ENCODE measurements at places on chromosomes 16 and 17.

GRCh38 chr16:75326333-75326732 is 74.9 kb upstream of the BCAR1 start:
- no peak for DNase-seq

DNA sequence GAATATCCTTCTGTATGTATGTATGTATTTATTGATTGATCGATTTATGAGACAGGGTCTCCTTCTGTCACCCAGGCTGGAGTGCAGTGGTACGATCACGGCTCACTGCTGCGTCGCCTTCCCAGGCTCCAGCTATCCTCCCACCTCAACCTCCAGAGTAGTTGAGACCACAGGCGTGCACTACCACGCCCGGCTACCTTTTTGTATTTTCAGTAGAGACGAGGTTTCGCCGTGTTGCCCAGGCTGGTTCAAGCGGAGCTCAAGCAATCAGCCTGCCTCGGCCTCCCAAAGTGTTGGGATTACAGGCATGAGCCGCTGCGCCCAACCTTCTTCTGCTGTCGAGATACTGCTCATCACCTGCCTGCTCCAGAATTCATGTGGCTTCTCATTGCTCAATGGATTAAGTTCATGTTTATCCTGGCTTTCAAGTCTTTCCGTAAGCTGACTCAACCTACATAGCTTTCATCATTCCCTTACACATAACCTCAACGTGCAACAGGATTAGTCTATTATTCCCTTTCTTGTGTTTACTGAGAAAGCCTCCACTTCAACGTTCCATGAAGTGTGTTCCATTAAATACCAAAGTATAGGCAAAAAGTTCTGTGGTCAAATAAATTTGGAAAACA is 13.6 kb downstream of the TAC4 start:
- DNase-seq = no peak

DNA sequence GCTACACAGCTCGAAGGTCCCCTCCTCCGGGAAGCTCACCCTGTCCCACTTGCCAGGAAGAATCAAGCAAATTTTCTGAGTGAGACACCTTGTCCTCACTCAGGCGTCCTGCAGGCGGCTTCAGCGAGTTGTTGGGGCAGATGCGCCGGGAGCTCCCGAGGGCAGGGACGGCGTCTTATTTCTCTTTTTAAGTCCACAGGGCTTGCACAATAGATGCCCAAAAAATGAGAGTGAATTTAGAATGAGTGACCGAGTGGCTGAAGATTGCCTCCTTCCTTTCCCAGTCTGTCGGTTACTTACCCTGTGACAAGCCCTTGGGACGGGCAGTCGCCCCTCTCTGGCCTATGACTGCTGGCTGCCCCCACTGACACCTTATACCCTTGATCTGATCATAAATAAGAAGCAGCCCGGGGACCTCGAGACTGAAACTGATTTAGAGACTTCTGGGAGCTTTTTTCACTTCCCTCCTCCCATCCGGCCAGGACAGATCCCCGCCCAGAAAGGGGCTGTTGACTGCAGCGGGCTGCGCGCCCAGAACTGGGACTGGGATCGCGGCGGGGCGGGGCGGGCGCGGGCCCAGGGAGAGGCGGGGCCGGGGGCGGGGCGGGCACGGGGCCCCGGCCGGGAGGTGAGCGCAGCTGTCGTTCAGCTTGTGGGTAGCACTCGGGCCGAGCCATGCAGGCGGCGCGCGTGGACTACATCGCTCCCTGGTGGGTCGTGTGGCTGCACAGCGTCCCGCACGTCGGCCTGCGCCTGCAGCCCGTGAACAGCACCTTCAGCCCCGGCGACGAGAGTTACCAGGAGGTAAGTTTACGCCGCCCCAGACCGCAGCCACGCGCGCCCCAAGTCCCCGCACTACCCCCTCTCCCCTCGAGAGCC is at the start of gene TTYH2:
TTYH2 (plus strand) TSS at position 659 of the 879 bp plus-strand sequence; CDS start at position 676, 17 bp downstream.
- DNase-seq = no peak

DNA sequence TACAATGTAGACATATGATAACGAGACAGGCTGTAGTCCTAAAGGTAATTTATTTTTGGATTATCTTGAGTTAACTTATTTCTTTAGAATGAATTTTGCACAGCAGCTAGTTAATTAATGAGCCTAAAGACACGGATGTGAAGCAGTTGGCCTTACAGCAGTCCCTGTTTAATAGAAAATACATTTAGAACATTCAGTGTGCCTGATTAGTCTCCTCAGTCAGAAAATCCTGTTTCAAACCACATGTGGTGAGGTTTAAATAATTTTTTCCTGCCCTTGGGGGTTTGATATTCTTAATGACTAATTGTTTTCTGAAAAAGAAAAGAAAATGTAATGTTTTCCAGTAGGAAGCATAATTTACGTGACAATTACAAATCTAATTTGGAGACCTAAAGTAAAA is 494.2 kb upstream of the CDH8 start:
- DNase-seq = no peak

GRCh38 chr17:39979893-39980350 is 685 bp upstream of the PSMD3 start:
- peak; percentile 11 for DNase-seq

DNA sequence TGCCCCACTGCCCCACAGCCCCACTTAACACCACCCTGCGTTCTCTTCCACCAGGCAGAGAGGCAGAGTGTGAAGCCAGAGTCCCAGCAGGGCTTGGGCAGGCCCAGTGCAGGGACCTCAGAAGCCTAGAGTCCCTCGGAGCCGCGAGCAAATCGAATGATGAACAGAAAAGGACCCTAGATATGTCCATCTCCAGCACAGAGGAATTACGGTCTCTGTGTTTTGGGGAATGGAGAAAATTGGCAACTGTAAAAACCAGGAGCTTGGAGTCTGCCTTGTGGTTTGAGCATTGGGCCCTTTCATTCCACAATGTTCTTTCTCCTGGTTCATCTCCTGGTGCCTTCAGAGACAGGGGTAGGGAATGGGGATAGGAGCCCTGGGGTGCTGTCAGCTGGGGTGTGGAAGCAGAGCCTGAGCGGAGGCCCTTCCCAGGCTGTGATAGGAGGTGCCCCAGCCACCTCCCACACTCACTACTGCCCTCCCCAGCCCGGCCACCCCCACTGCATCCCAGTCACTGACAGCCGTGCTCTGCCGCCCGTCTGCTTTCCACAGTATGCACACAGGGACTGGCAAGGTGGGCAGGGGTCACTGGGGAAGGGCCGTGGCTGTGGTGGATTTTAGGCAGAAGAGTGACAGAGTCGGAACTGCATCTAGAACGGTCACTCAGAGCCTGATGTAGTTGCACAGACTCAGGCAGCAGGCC is 26.7 kb downstream of the TBX4 start:
- no peak for DNase-seq

GRCh38 chr17:46053911-46054534 is 55.0 kb downstream of the STH start:
- no peak for DNase-seq

DNA sequence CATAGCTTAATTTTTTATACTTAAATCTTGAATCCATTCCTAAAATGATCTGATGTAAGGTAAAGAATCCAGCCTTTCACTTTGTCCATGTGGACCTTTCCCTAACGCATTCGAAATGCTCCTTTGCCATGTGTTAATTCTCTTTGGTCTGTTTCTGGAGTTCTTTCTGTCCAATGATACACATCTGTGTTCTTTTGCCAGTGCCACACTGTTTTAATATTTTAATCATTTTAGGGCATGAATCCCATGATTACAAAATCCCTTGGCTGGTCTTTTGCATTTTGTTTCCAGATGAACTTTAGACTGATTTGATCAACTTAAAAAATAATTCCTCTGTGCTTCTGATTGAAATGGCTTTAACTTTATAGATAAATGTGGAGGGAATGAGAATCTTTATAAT is 74.1 kb downstream of the NTN1 start:
- DNase-seq = no peak

GRCh38 chr16:19574615-19575014 is 19.1 kb downstream of the VPS35L start:
- DNase-seq = no peak

DNA sequence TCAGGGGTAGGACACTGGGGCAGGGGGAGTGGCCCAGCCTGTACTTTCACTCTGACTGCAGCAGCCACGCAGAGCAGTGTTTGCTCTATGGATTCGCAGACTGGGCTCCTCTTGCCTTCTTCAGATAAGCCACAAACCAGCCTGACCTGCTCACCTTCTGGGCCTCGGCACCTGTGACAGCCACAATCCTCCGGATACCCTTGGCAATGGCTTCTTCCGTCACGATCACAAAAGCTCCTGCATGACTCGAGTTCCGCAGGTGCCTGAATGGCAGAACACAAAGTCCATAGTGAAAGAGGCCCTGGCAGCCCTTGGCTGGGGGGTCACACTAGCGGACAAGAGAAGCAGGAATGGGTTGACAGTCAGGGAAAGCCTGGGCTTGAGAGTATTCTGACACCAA is 3.8 kb upstream of the EXOSC6 start:
- no peak for DNase-seq

GRCh38 chr16:68274441-68274840 is 10.1 kb downstream of the SLC7A6 start:
- no peak for DNase-seq

DNA sequence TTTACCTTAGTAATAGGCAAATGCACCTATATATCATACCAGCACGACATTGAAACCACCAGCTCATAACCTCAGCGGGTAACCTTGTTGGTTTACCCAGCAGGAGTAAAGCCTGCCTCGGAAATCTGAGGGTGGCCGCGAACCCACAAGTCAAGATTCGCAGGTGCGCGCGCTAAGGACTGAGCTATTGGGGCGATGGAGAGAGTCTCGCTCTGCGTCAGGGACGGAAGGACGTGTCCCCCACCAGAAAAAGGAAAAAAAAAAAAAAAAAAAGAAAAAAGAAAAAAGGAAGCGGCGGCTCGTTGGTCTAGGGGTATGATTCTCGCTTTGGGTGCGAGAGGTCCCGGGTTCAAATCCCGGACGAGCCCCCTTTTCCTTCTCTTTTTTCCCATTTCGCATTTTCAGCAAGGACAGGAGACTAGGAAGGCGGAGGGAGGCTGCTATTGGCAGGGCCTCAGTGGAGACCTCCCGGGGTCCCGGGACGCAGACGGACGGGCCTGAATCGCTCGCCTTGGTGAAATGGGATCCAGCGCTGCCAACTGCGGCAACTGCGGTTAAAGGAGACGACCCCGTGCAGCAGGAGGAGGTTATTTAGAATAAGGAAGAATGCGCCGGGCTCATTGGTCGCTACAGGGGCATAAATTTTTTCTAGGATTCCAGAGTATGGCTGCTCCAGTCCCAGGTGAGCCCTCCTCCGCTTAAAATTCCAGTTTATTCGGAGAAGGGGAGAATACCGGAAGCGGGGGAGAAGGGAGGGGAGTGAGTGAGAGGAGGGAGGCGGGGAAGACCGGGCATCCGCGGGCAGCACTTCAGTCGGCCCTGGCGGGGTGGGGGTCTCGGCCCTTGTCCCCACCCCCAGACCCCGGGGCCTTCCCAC is at the start of gene OR1F1:
OR1F1 (plus strand) TSS at position 407 of the 877 bp plus-strand sequence.
- DNase-seq = no peak

- no peak for DNase-seq
Observed at GRCh38 chr17:41360296-41360995, 9.2 kb downstream of the KRT33B start.

DNA sequence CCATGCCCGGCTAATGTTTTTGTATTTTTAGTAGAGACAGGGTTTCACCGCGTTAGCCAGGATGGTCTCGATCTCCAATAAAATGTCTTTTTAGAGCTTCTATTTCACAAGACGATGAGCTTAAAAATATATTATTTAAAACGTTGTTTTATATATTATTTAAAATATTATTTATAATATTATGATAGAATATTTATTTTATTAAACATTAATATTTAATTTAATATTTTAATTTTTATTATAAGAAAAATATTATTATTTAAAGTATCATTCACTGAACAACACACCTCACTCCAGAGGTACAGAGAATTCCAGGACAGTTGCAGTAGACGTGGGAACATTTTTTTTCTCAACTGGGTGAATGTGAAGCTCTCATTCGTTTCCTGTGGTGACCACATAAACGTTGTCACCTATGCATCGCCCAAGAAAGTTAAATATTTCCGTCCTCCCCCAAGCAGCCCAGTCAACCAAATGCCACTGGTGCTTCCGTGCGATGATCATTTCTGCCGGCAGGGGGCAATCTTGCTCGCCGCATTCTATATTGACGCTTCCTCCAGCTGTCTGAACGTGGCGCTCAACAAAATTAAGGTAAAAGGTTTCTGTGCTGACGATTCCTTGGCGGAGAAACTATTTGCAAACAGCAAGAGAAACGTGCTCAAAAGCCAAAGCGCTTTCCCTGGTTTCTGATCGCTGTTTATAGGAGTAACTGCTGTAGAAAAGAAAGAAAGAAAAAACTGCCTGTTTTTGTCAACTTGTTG is 41.7 kb upstream of the PRSS54 start:
- no peak for DNase-seq

DNA sequence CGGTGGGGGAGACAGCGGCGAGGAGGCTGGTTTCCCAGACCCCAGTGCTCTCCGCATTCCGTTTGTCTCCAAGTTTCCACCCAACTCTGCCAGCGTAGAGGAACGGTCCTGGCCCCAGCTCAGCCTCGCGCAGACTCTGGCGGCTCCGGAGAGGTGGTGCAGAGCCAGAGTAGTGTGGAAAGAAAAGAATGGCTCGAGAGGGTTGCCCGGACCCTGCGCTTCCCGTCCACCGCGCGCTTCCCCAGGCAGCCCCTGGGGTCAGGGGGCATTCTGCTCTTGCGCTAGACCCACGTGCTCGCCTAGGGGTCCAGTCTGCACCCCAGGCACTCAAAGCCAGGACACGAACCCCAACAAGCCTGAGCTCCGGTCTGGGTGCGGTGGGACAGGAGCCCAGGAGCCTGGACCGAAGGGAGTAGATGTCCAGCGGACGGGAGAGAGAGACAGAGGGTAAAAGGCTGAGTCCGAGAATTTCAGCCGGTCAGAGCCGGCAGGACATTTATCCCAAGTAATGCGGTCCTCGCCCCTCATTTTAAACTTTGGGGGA is 3.8 kb downstream of the PMP22 start:
- no peak for DNase-seq

GRCh38 chr16:85524365-85524629 is 88.8 kb upstream of the GSE1 start:
- no peak for DNase-seq

- DNase-seq = no peak
Observed at GRCh38 chr16:74210245-74210644, 86.4 kb upstream of the PSMD7 start.

- DNase-seq = no peak
Observed at GRCh38 chr16:67431775-67432505, 1.0 kb downstream of the HSD11B2 start.

DNA sequence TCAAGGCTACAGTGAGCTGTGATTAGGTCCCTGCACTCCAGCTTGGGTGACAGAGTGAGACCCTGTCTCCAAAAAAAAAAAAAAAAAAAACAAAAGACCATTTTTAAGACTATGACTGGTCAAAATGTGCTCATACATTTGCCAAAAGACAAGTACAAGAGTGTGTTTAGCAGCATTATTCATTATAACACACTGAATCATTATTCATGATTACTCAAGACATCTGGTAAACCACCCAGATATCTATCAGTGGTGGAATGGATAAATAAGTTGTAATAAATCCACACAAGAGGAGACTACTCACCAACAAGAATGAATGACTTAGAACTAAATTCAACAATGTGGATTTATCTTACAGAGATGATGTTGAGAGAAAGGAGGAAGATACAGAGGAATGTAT is 716.3 kb downstream of the MAF start:
- DNase-seq = no peak

GRCh38 chr16:4123616-4124300 is 7.5 kb upstream of the ADCY9 start:
- DNase-seq = no peak

GRCh38 chr16:17108596-17108995 is 362.2 kb downstream of the XYLT1 start:
- no peak for DNase-seq

Data from NCI-H187 treated with DMSO at 0.1 percent for 48 hours (cell line).